ENCODE measurements at places on chromosomes 7 and 10. TPM values are rescaled to one million over a fixed set of nuclear protein-coding genes. Genes with fewer than 3 reads are reported as not detected.
A peak's percentile ranks its signal among the peaks of the same experiment; 100 is the strongest.

The PDE1C gene
- total RNA-seq = 0.02 TPM

The ADARB2 gene
- total RNA-seq = 0.10 TPM

The CFAP70 gene
- total RNA-seq = 0.12 TPM

The BUD23 gene
- total RNA-seq = 91.7 TPM

The AOAH gene
- 0.10 TPM for total RNA-seq

The FAM149B1 gene
- 12.4 TPM for total RNA-seq

The OR2A42 gene
- total RNA-seq = not detected

The AZGP1 gene
- not detected for total RNA-seq

- no peak for DNase-seq
Measured at GRCh38 chr7:70630440-70630817, 501.5 kb upstream of the GALNT17 start.

- DNase-seq = no peak
Measured at GRCh38 chr10:1635340-1635739, 102.0 kb downstream of the ADARB2 start.

- DNase-seq = peak; percentile 93
Measured at GRCh38 chr7:126700807-126701604, 551.7 kb downstream of the GRM8 start.

GRCh38 chr7:36415144-36415543, 25.5 kb downstream of the ANLN start:
- DNase-seq = no peak

- no peak for DNase-seq
Measured at GRCh38 chr10:43122096-43122495, 16.1 kb upstream of the CSGALNACT2 start.

DNA sequence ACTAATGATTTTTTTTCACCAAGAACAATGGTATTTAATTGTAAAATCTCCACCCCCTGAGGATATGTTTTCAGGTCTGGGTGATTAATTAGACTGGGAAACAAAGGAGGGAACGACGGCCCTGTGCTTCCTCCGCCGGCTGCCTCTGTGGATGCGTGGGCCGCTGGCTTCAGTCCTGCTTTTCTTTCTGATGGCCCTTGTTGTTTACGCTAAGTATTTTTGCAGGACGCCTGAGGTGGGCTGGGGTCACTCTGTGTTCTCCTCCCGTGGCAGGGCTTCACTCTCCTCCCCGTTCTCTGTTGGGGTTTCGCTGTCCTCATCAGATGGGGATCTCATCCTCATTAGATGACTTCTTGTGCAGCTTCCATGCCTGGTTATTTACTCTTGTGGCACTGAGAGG, 5.2 kb upstream of the ACBD5 start:
- DNase-seq = no peak

DNA sequence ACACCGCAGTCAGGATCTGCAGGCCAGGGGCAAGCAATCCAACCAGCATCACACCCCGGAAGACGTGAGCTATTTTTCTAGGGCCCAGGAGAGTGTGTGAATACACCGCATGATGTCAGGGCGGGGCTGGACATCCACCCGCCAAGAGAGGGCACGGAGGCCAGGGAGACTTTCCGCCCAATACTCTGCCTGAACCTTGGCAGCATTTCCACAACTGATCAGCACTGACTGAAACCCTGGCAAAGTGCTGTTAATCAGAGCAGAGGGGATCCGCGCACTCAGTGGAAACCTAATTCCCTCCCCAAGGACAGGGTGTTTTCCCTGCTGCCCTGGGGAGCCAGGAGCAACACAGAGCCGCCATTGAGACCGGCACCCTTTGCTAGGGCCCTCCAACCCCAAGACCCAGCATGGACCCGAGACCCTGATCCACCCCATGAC, 8.2 kb downstream of the MAD1L1 start:
- DNase-seq = no peak

GRCh38 chr10:27525819-27526218, 21.7 kb downstream of the RAB18 start:
- DNase-seq = peak; percentile 58

DNA sequence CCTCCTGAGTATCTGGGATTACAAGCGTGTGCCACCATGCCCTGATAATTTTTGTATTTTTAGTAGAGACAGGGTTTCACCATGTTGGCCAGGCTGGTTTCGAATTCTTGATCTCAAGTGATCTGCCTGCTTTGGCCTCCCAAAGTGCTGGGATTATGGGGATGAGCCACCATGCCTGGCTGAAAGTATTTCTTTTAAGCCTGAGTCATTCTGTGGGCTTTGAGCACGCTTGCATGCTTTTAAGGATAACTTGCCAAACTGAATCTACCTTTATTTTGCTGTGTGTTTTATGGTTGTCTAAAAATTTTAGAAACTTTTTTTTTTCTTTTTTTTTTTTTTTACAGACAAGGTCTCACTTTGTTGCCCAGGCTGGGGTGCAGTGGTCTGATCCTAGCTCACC, 33.2 kb downstream of the CNNM2 start:
- no peak for DNase-seq

DNA sequence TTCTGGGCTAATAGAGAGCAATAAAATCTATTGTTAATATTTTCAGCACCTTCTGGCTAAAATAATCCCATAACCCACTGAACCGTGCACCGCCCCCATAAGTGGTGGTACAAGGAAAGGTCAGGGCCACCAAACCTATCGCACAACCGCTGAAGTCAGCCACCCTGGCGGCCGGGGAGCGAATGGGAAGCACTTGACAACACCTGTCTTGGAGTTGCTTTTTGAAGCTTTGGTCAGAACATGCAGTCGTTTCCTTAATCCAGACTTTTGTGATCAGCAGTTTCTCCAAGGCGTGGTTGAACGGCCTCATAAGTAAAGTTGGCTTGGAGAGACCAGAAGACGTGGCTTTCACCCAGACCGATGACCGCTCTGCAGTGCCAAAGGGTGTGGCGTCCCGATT, 97.4 kb downstream of the DNAJB6 start:
- no peak for DNase-seq

- DNase-seq = peak; percentile 55
Measured at GRCh38 chr10:68184546-68184945, 47.4 kb downstream of the ATOH7 start.

DNA sequence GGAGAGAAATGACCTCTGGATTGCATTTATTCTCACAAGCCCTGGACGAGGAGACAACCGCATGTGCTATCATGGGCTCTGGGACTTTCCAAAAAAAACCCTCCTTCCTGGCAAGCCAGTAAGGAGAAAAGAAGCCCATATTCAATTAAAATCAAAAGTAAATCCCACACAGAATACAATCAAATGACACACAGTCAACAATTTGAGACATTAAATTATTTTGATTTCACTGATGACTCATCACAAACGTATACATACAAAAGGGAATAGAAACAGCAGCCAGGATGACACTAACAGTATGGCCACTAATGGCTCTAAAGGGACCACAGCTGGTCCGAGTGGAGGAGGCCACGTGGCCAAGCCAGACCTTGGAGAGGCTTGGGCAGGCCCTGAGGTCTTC, 24.9 kb downstream of the LRRC20 start:
- DNase-seq = no peak

DNA sequence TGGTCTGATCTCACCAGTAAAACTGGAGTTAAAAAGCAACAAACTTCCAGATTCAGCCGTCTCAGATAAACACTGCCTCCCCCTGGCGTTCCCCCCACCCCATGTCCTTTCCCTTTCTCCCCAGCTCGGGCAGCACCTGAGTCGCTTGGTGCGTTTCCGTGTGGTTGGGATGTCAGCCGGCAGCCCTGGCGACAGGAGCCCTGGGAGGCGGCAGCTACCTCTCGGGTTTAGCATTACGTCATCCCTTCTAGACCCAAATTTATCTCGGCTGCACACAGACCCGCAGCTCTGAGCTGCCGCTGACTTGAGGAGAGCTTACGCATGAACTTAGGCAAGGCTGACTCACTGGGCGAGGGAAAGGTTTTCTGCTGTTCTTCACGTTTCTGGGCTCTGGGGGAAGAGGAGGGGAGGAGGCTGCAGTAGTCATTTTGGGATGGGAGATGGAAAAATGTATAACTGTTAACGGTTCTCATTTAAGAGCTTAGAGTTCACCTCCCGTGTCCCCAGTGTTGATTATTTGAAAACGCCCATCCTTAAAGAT, 14.4 kb downstream of the MXI1 start:
- peak; percentile 87 for DNase-seq

DNA sequence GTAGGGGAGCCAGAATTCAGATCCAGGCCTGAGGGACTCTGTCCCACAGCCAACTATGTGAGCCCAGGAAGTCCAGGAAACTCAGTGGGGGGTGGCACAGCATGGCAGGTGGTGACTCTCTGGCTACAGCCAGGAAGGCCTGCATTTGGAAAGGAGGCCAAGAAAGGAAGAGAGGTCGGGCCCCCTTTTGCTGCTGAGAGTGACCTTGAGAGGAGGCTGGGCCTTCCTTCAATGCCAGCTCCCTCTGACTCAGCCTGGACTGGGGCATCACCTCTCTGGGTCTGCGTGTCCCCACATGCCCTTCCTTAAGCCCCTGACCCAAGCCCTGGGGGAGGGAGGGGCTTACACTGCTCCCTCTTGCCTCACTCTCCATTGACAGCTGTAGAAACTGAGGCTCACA, 6.4 kb upstream of the MYL10 start:
- peak; percentile 39 for DNase-seq

DNA sequence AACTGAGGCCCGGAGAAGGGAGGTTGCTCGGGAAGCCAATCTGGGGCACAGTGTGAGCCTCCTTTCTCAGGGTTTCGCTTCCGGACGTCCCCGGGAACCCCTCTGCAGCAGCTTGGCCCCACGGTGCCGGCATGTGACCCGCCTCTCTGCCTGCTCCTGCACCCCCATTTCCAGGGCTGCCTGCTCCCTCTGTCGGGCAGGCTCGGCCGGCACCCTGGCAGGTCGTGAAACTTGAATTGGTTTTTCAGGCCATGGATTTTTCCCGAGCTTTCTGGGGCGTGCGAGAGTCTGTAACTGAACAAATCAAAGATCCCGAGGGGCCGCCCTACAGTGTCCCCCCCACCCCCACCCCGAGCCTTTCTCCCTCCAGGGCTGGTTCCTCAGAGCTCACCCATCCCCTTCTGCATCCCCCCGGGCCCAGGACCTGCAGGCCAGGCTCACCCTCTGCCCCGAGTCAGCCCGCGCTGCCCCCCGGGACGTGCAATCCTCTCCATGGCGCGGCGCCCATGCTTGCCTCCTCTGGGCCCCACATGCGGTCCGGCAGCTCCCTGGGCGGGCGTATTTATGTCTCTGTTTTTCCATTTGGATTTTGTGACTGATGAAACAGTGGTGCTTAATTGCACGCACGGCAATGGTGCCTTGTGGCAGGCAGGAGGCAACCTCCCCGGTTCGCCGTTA, 58.1 kb downstream of the UNCX start:
- no peak for DNase-seq

- no peak for DNase-seq
Measured at GRCh38 chr10:104281694-104282093, 12.7 kb downstream of the GSTO2 start.

DNA sequence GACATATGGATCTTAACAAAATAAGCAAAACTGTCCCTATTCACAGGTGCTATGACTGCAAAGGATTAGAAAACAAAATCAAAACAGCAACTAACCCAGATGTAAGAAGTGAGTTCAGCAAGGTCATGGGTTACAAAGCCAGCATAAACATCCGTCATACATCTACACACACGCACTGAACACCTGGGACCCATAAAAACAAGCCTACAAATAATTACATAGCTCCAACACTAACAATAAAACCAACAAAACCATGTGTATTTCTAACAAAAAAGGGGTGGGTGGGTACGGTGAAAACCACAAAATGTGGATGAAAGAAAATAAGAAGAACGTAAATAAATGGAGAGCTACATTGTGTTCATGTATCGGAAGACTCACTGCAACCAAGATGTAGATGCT, 256.8 kb downstream of the ELFN1 start:
- no peak for DNase-seq

DNA sequence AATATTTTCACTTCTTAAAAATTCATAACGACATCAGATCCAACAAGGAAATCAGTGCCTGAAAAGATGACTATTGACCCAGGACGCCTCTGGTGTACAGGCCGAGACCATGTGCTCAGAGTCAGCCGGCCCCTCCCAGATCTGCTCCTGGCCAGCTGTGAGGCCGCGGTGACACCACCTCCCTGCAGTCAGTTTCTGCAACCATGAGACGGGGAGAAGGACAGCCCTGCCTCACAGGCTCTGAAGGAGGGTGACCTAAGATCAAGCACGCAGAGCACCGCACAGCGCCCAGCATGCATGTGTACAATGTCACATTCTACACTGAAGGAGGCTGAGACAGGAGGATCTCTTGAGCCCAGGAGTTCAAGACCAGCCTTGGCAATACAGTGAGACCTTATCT, 2.6 kb upstream of the GPER1 start:
- DNase-seq = no peak

GRCh38 chr10:74135452-74135851, 15.2 kb downstream of the AP3M1 start:
- DNase-seq = no peak

DNA sequence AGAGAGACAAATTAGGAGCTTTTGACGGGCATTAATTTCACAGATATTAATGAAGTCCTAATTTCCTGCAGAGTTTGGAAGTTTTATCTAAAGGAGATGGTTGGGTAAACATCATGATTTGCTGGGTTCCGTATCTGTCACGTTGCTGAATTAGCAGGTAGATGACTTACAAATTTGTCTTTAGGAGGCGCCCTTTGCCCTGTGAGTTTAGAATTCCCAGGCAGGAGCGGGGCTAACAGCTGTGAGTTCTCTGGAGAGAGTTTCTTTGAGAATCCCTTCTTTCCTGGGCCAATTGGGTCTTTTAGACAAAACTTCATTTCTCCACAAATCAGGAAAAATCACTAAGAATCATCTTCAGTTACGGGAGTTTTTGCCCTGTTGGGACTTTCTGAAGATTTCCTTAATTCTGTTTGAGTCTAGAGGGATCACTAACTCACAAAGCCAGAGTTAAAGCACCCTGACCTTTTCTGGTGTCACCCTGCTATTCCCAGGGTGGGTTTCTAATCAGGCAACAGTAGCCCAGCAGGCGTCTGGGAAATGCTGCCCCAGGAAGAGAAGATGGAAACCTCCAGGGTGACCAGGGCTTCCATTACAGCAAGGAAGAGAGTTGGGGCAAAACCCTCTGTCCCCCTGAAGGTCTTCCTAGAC, 63.7 kb downstream of the PRKCQ start:
- no peak for DNase-seq

DNA sequence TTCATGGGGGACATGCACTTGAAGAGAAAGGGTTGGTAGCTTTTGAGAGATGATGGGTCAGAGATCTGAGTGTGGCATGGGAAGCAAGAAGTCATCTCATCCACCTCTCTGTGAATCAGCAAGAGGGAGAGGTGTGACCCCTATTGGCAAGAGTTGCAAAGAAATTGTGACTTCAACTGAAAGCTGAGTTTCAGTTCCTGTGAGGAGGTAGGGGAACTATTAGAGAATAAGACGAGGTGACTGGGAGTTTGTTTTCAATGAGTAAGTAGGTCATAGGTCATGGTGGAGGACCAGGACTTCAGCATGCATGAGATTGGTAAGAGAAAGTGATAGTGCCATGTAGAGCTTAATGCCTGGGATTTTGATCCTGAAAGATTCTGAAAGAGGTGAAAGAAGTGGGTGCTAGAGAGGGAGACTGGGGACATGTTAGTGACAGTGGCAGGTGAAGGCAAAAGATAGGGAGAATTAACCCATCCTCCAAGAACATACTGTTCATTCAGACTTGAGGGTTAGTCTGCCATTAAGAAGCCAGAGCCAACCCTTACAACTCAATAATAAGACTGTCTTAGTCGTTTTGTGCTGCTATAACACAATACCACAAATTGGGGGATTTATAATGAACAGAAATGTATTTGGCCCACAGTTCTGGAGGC, 75.5 kb upstream of the CAPZA2 start:
- DNase-seq = no peak

GRCh38 chr10:11713186-11713743, 28.9 kb upstream of the ECHDC3 start:
- DNase-seq = no peak

Data from SJCRH30 (cell line).